Fibroblast of the conjunctiva (primary cell): ENCODE measurements at places on chromosomes 4 and X.

GRCh38 chr4:94305466-94306225 lies 37.0 kb downstream of the HPGDS start:
- no peak for DNase-seq

DNA sequence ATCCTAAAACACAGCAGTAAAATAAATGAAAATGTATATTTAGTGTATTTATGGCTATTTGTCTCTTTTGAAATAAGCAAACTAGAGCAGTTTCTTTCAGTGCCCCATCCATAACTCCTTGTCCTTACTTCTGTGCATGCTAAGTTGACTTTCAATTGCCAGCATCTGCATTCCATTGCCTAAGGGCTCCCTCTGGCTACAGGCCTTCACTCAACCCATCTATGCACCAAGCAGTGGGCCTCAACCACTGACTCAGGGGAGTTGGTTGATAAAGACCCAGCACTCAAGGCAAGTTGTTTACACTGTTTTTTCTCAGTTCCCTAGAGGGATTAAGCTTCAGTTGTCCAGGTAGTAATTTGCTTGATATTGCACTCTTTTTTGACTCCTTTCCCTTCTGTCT lies 265.7 kb downstream of the IQCM start:
- no peak for DNase-seq

DNA sequence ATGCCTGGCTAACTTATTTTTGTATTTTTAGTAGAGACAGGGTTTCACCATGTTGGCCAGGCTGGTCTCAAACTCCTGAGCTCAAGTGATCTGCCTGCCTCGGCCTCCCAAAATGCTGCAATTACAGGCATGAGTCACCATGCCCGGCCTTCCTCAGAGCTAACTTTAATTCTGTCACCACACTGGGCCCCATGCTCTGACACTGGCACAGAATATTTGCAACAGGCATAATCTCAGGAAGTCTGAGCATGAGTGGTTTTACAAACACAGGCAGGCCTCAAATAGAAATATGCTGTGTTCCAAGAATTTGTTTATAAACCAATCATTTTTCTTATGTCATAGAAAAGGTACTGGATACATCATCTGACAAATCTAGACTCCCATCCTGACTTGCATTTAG lies 32.7 kb upstream of the FAM9C start:
- no peak for DNase-seq

- DNase-seq, result no peak
Measured at GRCh38 chr4:20273793-20274192, 22.1 kb downstream of the SLIT2 start.

- DNase-seq, result no peak
Measured at GRCh38 chr4:104616401-104616820, 121.7 kb upstream of the CXXC4 start.

GRCh38 chr4:95833711-95834194 lies 6.1 kb upstream of the PDHA2 start:
- DNase-seq, result no peak

- no peak for DNase-seq
Measured at GRCh38 chr4:8433136-8433535, 7.4 kb downstream of the ACOX3 start.
